COR-L47 (cell line): ENCODE measurements at places on chromosomes 4 and X.

GRCh38 chr4:31100536-31100935 is 380.4 kb downstream of the PCDH7 start:
- no peak for DNase-seq

DNA sequence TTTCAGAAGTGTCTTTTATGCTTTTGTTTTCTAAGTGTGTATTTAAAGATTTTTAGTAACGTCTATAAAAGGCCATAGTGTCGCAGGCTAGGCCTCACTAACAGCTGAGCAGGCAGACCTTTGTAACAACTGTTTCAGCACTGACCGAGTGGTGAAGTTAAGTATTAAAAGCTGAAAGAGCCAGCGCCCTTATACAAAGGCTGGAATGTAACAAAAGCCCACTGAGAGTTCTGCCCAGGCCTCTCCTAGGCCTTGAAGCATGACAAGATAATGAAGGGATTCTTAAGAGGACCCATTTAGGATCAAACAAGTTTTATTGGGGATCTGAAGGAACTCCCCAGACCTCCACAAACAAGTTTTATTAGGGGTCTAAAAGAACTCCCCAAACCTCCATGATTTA is 722.5 kb upstream of the PRKX start:
- no peak for DNase-seq

GRCh38 chrX:154732421-154733065 is 18.3 kb downstream of the GAB3 start:
- no peak for DNase-seq

- DNase-seq, result no peak
Measured at GRCh38 chrX:154720067-154720466, 30.8 kb downstream of the GAB3 start.

- DNase-seq, result peak; percentile 39
Measured at GRCh38 chr4:55184600-55185523, 59.5 kb upstream of the KDR start.

GRCh38 chr4:41822325-41822724 is 73.8 kb upstream of the PHOX2B start:
- no peak for DNase-seq
